ENCODE measurements at places on chromosomes 5 and 9. TPM values are rescaled to one million over a fixed set of nuclear protein-coding genes. Genes with fewer than 3 reads are reported as not detected.

The ADAMTS6 gene
- total RNA-seq = 3.0 TPM

DNA sequence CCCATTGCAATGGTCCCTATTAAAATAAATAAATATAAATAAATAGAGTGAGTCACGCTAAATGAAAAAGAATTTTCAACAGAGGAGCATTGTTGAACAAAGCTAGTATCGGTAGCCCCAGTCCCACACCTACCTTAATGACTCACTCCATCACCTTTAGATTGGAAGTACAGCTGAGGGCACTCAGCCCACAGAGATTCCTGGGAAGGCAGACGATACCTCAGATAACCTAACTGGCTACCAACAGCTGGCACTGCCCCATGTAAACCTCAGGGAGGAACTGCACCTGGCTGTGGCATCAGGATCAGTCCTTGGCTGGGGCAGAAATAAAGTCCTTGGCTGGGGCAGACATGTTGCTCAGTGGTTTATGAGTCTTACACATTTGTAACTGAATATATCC is 49.3 kb downstream of the SPRY4 start:
- DNase-seq = no peak

GRCh38 chr9:133340256-133340655 is 4.3 kb upstream of the SURF6 start:
- DNase-seq = no peak

GRCh38 chr5:76202182-76202581 is 119.0 kb downstream of the SV2C start:
- DNase-seq = no peak

DNA sequence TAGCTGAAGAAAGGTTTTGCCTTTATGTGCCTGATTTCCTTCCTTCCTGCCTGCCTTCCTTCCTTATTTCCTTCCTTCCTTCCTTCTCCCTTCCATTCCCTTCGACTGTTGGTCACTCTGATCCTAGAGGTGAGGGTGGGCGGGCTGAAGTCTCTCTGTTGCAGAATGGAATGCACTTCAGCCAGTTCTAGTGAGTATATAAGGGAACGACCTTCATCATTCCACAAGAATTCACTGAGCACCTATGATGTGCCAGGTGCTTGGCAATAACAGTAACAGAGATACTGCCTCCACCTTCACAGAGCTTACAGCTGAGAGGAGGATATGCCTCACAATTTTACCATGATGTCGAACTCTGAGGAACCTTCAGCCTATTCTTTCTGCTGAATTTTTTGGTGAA is 8.7 kb upstream of the OR5C1 start:
- no peak for DNase-seq

Data from type B pancreatic cell (in vitro differentiated cells).